ENCODE measurements at places on chromosomes 5 and 9.

GRCh38 chr9:94108584-94108983, 24.3 kb downstream of the PTPDC1 start:
- DNase-seq: no peak

- no peak for DNase-seq
Measured at GRCh38 chr5:108650997-108651396, 96.7 kb upstream of the FER start.

GRCh38 chr5:82142928-82143577, 135.1 kb downstream of the RPS23 start:
- DNase-seq: no peak

- no peak for DNase-seq
Measured at GRCh38 chr5:174596429-174596828, 128.0 kb upstream of the MSX2 start.

Measured in CD14-positive monocyte (primary cell).